ENCODE measurements at places on chromosomes 7 and 10. TPM values are rescaled to one million over a fixed set of nuclear protein-coding genes. Genes with fewer than 3 reads are reported as not detected.

DNA sequence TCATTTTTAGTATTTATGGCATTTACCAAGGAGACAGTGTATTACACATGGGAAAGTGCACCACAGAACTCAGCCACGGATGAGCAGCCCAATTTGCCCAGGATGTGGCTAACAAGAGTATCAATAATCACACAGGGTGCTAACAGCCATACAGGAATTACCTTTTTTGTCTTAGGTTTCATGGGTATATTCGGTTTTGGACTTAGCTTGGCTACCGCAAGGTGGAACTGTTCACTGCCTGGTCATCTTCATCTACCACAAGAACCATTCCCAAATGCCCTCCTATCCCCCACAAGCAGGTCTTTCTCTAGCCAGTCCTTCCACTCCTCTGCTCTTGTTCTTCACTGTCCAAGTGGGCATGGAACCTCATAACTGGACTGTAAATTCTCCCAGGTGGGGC lies 6.0 kb downstream of the PDLIM1 start:
- no peak overlapping the region for H3K27ac ChIP-seq
- no peaks in the 10 kb centered on the region for H3K27me3 ChIP-seq
- H3K4me3 ChIP-seq = no peak overlapping the region
- no peak for DNase-seq
- peaks cover 24% of the 10 kb centered on the region for H3K4me1 ChIP-seq

DNA sequence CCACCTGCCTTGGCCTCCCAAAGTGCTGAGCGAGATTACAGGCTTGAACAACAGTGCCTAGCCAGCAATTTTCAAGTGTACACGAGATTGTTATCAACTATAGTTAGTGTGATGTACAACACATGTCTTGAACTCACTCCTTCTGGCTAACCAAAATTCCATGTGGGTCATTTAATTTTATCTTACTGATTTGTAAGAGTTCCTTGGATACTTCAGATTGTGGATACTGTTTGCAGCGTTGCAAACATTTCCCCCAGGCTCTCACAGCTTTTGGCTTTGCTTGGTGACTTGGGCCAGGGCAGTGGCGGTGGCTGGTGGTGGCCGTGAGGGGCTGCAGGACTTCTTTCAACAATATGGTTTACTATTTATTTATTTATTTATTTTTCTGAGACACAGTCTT lies 8.5 kb upstream of the TMEM270 start:
- H3K4me1 ChIP-seq = peaks cover 38% of the 10 kb centered on the region
- peaks cover 4% of the 10 kb centered on the region for H3K27me3 ChIP-seq
- H3K27ac ChIP-seq = peak overlapping the region; percentile 94
- peak overlapping the region; percentile 43 for H3K4me3 ChIP-seq

- H3K27ac ChIP-seq = no peak overlapping the region
- no peaks in the 10 kb centered on the region for H3K4me1 ChIP-seq
- no peak overlapping the region for H3K4me3 ChIP-seq
- no peak for DNase-seq
Measured at GRCh38 chr10:6305401-6306321, 102.9 kb downstream of the PFKFB3 start.

- no peak for DNase-seq
- no peaks in the 10 kb centered on the region for H3K36me3 ChIP-seq
- H3K27ac ChIP-seq = no peak overlapping the region
- H3K4me3 ChIP-seq = no peak overlapping the region
- no peaks in the 10 kb centered on the region for H3K4me1 ChIP-seq
Measured at GRCh38 chr7:21260939-21261338, 166.9 kb upstream of the SP4 start.

GRCh38 chr10:96856317-96856716 lies 24.2 kb downstream of the LCOR start:
- H3K4me1 ChIP-seq = peaks cover 26% of the 10 kb centered on the region
- DNase-seq = no peak
- no peak overlapping the region for H3K4me3 ChIP-seq
- H3K27me3 ChIP-seq = no peaks in the 10 kb centered on the region

YAE1 gene
- total RNA-seq = 37.6 TPM

VAX1 gene
- total RNA-seq = not detected

CALHM3 gene
- not detected for total RNA-seq

TLL2 gene
- not detected for total RNA-seq

GRCh38 chr10:120791316-120791715 lies 59.8 kb upstream of the WDR11 start:
- H3K36me3 ChIP-seq = no peaks in the 10 kb centered on the region
- H3K4me3 ChIP-seq = no peak overlapping the region
- DNase-seq = no peak
- H3K27ac ChIP-seq = no peak overlapping the region
- no peaks in the 10 kb centered on the region for H3K4me1 ChIP-seq
- H3K27me3 ChIP-seq = peaks cover 23% of the 10 kb centered on the region

FAM241B gene
- 7.5 TPM for total RNA-seq

DNA sequence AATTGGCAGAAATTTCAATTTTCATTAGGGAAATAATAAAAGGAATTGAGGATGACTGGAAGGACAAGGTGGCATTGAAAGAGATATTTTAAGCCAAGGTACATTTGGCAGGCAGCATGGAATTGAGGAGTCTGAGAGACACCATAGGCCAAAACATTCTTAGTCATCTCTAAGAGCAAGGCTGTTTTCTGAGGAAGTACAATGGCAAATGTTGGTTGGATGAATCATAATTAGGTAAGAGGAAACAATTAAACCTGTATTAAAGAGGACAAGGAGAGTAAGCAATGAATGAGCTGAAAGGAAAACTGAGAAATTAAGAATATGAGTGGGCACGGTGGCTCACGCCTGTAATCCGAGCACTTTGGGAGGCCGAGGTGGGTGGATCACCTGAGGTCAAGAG lies 86.3 kb downstream of the MRPL32 start:
- peaks cover 10% of the 10 kb centered on the region for H3K4me1 ChIP-seq
- no peaks in the 10 kb centered on the region for H3K27me3 ChIP-seq
- peak; percentile 79 for DNase-seq
- no peak overlapping the region for H3K4me3 ChIP-seq

- H3K4me1 ChIP-seq = peaks cover 8% of the 10 kb centered on the region
- H3K27ac ChIP-seq = no peak overlapping the region
- H3K36me3 ChIP-seq = no peaks in the 10 kb centered on the region
- DNase-seq = no peak
- H3K4me3 ChIP-seq = no peak overlapping the region
Measured at GRCh38 chr10:47425813-47426419, 41.8 kb upstream of the ZNF488 start.

DNA sequence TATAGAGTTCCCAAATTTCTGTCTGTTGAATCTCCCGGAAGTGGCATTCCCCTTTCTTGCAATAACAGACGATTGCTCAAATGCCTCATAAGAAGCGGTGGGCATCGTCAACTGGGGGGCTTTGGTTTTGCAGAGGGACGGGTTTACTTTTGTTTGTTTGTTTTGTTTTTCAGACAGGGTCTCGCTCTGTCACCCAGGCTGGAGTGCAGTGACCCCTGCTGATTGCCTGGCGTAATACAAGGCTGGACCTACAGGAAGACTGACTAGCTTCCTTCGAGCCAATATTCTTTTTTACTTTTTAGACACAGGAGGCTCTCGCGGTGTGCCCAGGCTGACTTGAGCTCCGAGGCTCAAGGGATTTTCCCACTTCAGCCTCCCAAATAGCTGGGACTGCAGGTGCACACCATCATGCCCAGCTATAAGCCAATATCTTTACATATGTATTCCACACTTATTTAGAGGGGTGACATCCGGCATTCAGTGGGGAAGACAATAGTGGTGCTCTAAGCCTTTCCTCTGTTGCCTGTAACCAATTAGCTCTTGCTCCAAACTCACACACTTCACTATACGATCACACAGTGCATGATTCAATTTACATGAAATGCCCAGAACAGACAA lies 58.1 kb downstream of the FHIP2A start:
- H3K4me1 ChIP-seq = peaks cover 27% of the 10 kb centered on the region
- DNase-seq = peak; percentile 48
- no peak overlapping the region for H3K27ac ChIP-seq
- H3K36me3 ChIP-seq = no peaks in the 10 kb centered on the region
- no peaks in the 10 kb centered on the region for H3K27me3 ChIP-seq

GRCh38 chr7:5429253-5429856 lies 5.7 kb upstream of the TNRC18 start:
- H3K4me3 ChIP-seq = peak overlapping the region; percentile 98
- no peak for DNase-seq
- peaks cover 21% of the 10 kb centered on the region for H3K4me1 ChIP-seq
- H3K36me3 ChIP-seq = peaks cover 35% of the 10 kb centered on the region

- peak overlapping the region; percentile 97 for H3K27ac ChIP-seq
- H3K27me3 ChIP-seq = no peaks in the 10 kb centered on the region
- H3K36me3 ChIP-seq = peaks cover 40% of the 10 kb centered on the region
- DNase-seq = peak; percentile 59
- peak overlapping the region; percentile 93 for H3K4me3 ChIP-seq
Measured at GRCh38 chr10:97333351-97333600, 1.3 kb downstream of the FRAT2 start.

GRCh38 chr10:59234816-59235429 lies 58.5 kb downstream of the PHYHIPL start:
- no peaks in the 10 kb centered on the region for H3K4me1 ChIP-seq
- no peak overlapping the region for H3K4me3 ChIP-seq
- no peaks in the 10 kb centered on the region for H3K36me3 ChIP-seq
- H3K27me3 ChIP-seq = peaks cover 74% of the 10 kb centered on the region
- no peak overlapping the region for H3K27ac ChIP-seq

CACNB2 gene
- 3.3 TPM for total RNA-seq

DNA sequence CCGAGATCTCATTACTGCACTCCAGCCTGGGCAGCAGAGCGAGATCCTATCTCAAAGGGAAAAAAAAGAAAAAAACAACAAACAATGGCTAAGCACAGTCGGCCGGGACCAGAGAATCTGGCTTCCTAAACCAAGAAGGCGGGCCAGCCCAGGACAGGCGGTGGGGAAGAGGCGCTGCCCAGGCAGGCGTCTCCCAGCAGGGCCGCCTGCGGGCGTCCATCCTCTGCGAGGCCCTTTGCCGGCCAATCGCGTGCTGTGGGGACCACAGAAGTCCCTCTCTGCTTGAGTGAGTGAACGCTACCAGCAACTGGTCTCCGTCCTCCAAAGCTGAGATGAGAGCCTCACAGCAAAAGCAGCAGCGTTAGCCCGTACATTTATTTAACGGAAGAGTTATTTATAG lies 14.7 kb upstream of the BMS1 start:
- no peak overlapping the region for H3K4me3 ChIP-seq
- H3K27me3 ChIP-seq = no peaks in the 10 kb centered on the region
- H3K27ac ChIP-seq = no peak overlapping the region
- no peak for DNase-seq

ALOX5 gene
- total RNA-seq = not detected

Measured in MCF 10A (cell line).